ENCODE measurements at places on chromosomes 3 and 15.

- no peak for DNase-seq
These were observed 7.3 kb upstream of the LIPH start for GRCh38 chr3:185559706-185560090.

DNA sequence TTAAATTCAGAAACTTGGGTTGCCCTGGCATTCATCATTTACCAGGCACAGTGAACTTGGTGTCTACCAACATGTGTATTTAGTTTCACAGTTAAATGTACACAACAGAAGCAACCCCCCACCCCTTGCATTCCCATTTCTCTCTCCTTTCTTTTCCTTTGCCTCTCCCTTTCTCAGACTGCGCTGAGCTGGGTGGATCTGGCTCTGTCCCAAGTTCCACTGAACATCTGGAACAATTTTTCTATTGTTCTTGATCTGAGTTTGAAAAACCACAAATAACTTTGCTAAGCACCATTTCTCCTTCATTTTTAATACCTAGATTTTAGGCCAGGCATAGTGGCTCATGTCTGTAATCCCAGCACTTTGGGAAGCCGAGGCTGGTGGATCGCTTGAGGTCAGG lies 242.2 kb downstream of the ABHD5 start:
- DNase-seq = no peak

GRCh38 chr3:171206283-171206682 lies 179.8 kb upstream of the SLC2A2 start:
- DNase-seq = no peak

- no peak for DNase-seq
These were observed 244.4 kb downstream of the ADAMTSL3 start for GRCh38 chr15:83898361-83898760.

DNA sequence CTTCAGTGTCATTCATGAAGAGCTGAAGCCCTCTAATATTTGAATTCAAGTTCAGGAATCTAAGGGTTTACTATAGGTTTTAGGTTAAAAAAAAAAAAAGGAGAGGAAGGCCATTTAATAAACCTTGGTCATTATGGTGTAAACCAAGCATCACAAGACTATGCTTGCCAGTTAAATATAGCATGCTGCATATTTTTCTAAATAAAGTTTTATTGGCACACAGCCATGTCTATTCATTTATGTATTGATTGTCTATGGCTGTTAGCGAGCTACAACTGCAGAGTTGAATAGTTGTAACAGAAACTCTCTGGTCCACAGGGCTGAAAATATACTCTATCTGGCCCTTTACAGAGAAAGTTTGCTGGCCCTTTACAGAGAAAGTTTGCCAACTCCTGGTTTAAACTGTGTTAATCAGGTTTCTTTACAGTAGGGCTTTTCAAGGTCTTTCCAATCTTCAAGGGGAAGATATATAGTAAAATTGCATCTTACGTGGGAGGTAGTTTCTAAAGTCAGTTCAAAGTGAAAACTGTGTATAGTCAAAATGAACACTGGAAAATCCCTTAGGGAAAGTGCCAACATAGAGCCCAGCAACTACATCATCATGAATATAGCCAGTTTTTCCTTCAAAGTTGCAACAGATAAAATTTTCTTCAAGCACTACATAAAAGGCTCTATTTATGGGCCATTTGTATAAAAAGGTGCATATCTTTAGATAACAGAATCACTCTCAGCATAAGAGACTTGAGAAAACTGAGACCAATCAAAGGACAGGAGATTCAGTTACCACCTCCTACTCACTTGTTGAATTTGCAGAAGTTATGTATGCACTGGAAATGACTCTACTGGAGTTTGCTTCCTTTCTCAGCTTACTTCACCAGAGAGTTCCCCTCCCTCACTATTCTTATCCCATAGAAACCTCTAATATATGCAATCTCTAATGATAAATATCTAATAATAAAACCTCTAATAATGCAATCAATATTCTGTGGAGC lies 49.7 kb upstream of the FRMD4B start:
- DNase-seq = no peak

GRCh38 chr3:136194409-136195257 lies 1.5 kb downstream of the MSL2 start:
- no peak for DNase-seq

DNA sequence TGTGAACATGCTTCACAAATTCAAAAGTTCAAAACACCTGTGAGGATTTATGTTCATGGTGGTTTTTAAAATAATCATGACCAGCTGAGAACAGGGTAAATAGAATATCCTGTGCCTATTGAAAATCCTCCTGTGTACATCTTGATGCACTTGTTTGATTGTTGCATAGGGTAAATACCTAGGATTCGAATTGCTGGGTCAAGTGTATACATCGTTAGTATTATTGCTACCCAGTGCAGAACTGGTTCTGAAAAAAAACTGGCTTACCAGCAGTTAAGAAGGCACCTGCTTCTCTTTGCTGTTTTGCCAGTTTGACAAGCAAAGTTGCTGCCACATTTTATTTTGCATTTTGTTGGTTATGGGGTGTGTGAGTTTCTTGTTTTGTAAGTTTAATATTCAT lies 272.6 kb downstream of the CLSTN2 start:
- no peak for DNase-seq

DNA sequence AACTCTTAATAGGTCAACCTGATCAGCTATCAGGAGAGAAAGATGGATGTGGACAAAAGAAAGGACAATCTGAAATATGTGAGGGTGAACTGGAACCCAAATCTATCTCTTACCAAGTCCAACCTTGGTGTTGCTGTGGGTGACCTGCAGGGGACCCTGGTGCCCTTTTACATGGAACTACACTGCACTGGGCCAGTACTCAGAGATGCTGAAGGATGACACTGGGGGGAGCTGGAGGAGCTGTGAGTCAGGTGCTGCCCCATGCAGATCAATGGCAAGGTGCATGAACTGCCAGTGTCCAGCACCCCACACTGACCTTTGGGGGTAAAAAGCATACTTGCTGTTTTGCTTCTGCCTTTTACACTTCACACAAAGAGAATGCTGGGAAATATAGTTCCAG lies 55.6 kb upstream of the TBC1D5 start:
- DNase-seq = no peak

DNA sequence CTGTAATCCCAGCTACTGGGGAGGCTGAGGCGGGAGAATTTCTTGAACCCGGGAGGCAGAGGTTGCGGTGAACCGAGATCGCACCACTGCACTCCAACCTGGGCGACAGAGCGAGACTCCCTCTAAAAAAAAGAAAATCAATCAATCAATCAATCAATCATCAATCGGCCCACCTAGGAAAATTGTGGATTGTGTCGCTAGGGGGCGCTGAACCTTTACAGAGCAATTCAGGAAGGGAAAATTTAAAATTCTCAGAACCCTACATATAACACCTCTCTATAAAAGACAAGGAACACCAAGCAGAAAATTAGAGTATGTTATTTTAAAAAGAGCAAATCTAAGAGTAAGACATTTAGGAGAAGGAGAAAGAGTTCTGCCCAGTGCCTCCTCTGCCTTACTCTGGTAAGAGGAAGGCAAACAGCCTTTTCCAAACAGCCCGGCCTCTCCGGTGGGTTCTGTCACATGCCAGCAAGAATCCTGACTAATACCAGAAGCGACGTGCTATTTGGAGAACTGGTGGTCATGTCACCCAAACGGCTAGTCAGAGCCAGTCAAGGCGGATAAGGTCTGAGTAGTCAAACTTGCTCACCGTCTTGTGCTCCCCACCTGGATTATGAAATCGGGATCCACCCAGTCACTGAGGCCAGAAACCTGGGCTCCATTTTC lies 22.3 kb upstream of the SMCO1 start:
- no peak for DNase-seq

- DNase-seq = no peak
These were observed 7.1 kb downstream of the THBS1 start for GRCh38 chr15:39587731-39588530.

DNA sequence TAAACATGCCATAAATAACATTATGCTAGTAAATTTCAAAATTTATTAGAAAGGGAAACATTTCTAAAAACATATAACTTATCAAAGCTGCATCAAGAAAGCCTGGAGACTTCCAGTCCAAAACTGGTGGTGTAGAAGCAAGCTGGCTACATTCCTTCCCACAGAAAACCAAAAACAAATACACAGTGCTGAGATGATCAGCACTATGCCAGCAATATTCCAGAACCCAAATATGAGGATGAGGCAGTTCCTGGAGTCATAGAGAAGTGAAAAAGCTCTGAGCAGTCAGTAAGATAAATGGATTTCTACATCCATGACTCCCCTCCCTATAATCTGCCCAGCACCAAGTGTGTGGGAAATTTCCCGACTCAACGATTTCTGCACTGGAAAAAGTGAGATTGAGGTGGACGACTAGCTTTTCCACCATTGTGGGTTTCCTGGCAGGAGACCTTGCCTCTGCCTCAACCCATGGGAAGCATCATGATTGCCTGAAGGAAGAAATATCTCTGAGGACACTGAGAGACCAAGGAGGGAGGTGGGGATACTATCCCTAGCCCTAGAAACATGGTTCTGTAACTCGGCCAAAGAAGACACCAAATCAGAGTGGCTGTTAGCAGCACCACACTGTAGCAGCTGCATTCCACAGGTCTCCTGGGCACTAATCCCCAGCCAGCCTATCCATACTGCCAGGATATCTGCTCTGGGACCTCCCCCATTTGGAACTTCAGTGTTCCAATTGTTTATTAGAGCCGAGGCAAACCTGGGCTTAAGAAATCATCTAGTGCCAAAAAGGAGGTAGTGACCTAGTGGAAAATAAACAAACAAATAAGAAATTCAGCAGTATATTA lies 11.8 kb upstream of the CLN6 start:
- DNase-seq = no peak

DNA sequence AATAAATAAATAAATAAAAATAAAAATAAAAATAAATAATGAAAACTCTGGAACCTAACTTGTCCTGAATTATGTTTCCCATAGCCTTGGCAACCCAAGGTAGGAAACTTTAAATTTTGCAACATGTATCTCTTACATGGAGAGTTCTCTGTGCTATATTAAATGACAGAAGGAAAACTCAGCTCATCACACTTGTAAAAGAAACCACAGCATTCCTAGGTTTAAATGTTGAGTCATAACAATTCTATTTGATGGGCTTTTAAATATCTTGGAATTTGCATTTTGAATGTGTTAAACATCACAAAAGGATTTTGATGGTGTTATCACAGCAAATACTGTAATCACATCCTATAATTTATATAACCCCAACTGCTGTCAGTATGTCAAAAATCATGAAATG lies 144.2 kb downstream of the LRTM1 start:
- no peak for DNase-seq

DNA sequence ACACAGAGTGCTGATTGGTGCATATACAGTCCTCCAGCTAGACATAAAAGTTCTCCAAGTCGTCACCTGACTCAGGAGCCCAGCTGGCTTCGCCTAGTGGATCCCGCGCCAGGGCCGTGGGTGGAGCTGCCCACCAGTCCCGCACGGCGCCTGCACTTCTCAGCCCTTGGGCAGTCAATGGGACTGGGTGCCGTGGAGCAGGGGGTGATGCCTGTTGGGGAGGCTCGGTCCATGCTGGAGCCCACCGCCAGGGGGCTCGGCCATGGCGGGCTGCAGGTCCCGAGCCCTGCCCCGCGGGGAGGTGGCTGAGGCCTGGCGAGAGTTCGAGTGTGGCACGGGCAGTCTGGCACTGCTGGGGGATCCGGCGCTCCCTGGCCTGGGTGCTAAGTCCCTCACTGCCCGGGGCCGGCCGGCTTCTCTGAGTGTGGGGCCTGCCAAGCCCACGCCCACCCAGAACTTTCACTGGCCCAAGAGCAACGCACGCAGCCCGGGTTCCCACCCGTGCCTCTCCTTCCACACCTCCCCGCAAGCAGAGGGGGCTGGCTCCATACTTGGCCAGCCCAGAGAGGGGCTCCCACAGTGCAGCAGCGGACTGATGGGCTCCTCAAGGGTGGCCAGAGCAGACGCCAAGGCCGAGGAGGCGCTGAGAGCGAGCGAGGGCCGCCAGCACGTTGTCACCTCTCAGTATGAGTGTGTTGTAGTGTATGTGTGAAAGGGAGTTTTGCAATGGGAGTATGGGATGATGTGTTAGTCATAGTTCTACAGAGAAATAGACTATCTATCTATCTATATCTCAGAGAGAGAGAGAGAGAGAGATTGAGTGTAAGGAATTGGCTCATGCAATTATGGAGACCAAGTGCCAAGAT lies 69.0 kb downstream of the UBE2E2 start:
- DNase-seq = no peak

GRCh38 chr3:190790185-190790584 lies 72.3 kb downstream of the GMNC start:
- no peak for DNase-seq

DNA sequence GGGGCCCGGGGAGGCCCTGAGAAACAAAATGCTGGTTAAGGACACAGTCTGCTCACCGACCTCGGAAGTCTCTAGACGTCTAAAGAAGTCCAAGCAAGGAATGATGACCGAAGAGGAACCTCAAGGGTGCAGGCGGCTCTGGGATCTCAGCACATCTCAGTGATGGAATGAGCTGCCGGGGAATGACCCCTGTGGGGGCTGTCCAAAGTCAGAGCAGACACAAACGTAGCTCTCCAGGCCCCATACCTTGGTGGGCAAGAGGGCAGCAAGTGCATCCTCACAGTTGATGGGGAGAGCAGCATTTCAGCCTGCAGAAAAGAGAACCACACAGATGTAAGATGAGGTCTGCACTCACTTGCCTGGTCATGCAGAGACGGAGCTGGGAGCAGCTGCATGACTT lies 129.1 kb downstream of the IGF1R start:
- no peak for DNase-seq

DNA sequence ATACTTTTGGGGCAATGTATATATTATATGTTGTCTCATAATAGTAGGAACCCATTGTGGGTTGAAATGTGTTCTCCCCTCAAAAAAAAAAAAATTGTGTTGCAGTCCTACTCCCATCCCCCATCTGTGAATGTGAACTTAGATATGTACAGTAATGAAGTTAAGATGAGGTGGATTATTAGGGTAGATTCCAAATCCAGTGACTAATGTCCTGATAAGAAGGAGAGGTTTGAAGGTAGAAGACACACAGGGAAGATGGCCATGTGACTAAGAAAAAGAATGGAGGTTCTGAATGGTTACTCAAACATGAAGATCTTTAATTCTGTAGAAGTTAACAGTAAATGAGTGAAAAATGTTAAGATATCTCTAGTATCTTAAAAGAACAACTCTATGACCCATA lies 3.0 kb upstream of the ATOSA start:
- no peak for DNase-seq
